ENCODE measurements at places on chromosomes 3 and 15.

DNA sequence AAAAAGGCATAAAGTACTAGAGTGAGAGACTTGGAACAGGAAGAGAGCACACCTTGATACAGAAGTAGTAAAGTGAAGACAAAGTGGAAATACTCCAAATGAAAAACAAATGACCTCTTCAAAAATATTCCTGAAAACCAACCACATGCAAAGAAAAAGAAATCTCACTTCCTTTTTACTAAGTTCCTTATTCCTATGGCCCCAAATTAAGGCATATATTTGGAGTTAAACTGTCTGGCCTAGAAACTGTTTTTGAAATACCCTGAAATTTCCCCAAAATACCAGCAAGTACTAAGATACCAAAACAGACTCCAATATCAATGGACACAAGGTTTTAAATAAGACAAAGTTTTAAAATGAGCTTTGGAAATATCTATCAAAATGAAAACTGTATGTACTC lies 58.2 kb downstream of the ZNF148 start:
- no peak for DNase-seq

DNA sequence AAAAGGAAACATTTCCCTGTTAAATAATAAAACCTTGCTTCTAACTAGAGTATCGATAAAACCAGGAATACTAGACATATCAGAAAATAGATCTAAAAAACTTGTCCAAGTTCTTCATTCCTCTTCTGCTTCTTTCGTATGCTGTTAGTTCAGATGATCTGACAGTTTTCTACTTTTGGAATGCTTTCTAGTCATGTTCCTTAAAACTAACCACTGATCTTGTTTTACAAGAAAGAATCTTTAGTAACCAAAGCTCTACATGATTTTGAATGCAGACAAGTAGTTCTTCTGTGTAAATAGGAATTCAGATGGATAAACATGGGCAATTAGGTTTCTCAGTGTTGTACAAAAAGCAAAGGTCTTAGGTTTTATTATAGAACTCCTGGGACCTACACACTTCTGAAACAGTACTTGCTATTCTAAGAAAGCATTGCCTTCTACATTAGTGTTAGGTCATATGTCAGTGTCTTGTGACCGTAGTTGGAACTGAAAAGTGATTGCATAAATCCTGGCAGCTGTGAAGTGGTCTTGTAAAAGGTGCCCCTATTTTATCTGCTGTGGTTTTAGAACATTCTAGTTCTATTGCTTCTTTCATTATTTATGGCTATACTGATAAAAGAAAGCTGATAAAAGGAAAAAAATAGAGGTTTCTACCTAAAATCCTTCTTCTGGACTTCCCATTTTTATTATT lies 40.7 kb downstream of the SNRK start:
- DNase-seq: no peak

DNA sequence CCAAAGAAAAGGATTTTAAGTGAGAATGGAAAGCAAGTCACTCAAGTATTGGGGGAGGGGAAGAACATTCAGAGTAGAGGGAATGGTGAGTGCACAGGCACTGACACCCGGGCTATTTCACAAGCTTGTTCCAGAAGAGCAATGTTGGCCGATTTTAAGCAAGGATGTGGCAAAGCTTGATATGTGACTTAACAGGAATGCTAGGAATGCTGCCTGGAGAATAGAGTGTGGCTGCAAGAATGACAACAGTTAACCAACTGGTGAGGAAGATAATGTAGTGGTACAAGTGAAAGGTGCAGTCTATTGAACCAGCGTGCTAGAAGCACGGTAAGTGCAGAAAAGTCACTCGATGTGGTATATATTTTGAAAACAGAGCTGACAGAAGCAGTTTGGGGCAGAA lies 6.2 kb upstream of the CCDC80 start:
- no peak for DNase-seq

DNA sequence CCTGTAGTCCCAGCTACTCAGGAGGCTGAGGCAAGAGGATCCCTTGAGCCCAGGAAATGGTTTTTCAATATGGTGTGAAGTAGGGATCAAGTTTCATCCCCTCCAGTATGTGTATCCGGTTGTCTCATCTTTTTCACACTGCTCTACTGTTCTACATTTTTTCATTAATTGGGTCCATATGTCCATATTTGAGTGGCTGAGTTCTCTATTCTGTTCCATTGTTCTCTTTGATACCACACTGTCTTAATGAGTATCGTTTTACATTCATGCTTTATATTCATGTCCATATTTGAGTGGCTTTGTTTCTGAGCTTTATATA lies 81.6 kb upstream of the LRRFIP2 start:
- no peak for DNase-seq

DNA sequence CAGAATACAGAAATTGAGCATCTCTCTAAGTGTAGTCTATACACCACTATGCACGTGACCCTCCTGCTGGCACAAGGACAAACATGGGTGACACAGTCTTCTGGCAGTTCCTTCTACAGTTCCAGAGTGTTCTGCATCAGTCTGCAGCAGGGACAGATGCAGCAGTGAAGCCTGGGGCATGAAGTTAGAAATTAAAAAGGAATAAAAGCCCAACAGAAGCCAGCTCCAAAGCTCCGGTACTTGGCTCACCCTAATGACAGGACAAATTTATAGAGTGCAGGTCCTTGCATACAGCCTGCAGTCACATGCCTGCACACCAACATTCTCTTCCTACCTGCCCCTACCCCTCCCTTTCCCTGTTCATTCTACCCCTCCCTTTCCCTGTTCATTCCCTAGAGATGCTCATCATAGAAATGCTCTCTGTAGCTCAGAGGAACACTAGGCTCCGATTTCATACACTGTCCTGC lies 15.0 kb downstream of the UACA start:
- DNase-seq: no peak

- DNase-seq: no peak
Observed at GRCh38 chr3:163605915-163606314, 1472.4 kb downstream of the SI start.

DNA sequence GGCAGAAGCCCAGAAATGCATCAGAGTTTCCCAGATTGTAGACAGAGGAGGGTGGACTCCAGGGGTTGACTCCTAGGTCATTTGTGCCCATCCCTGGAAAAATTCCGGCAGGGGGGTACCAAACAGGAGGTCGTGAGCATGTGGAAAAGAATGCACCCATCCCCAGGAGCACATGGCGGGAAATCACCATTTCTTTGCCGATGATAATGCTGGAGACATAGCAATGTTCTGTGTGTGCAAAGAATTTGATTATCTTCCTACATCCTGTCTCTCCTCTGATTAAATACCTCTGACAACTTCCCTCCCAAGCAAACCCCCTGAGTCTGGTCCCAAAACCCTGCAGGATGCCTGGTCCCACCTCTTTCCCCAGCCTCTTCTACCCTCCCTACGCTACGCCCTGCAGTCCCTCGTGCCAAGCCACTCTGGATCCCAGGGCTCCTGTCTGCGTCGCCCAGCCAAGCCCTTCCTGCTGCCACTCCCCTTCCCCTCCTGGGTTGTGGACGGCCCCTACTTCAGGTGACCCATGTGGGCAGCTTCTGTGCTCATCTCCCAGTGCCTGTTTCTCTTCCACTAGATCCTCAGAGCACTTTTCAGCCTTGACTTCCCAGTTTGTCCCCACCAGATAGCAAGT lies 15.8 kb downstream of the WNT7A start:
- no peak for DNase-seq

GRCh38 chr15:43103907-43104306 lies 1.9 kb downstream of the UBR1 start:
- DNase-seq: no peak

GRCh38 chr3:122760453-122761271 lies 33.0 kb downstream of the HSPBAP1 start:
- DNase-seq: no peak
